ENCODE measurements at places on chromosomes 1 and 21.

DNA sequence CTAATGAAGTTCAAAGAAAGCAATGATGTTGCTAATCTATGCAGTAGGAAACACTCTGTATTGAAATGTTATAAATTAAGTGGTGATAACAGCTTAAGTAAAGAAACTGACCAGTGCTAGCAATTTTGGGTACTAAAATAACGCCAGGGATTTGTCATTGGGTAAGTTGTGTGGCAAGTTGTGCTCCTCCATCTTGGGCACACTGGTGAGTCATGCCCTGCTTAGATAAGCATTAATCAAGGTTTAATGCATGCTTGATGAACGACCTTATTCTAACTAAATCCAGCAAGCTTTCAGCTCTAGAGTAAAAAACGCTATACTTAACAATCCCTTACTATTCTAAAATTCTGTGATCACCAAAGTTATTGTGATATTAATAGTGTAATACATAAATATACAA, 25.2 kb downstream of the VAMP4 start:
- DNase-seq, result no peak

DNA sequence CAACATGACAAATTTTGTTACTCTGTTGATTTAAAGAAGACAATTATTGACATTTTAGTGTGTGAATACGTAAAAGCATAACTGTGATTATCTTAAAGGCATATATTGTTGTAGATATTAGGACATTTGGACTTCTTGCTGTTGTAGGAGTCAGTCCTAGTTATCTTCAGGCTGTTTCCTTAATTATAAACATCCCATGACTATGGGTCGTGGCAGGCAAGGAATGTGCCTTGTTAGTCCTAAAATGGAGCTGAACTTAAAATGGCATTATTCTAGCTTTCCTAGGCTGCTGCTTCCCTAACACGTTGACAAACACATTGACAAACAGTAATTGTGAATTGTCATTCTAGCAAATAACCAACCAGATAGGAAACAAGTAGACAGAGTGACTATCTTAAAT, 4.4 kb upstream of the MPZL1 start:
- DNase-seq, result no peak

- no peak for DNase-seq
Observed at GRCh38 chr1:228497817-228498216, 10.6 kb downstream of the RNF187 start.

GRCh38 chr1:79117376-79117775, 110.8 kb upstream of the ADGRL4 start:
- no peak for DNase-seq

- no peak for DNase-seq
Observed at GRCh38 chr21:33815143-33815707, 100.4 kb downstream of the ATP5PO start.

DNA sequence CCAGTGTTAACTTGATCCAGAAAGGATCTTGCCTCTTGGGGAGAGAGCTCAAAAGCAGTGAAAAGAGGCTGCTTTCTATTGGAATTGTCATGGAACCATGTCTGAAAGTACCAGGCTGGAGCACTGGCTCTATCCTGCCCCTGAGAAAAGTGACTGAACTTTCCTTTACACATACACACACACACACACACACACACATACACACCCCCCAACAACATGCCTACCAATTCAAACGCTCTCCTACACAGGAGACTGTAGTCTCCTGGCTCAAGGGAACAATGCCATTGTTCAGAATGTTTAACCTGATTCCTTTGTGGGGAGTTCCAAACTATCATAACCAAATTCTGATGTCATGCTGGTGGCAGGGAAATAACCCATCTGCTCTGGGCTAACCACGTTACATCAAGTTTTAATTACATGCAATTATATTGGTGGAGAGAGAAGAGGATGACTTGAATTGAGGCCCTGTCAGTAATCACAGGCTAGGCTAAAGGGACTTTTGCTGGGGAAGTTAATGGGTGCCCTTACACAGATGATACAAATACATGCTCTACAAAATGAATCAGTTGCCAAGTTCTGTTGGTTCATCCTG, 52.3 kb upstream of the DUSP10 start:
- DNase-seq, result no peak

DNA sequence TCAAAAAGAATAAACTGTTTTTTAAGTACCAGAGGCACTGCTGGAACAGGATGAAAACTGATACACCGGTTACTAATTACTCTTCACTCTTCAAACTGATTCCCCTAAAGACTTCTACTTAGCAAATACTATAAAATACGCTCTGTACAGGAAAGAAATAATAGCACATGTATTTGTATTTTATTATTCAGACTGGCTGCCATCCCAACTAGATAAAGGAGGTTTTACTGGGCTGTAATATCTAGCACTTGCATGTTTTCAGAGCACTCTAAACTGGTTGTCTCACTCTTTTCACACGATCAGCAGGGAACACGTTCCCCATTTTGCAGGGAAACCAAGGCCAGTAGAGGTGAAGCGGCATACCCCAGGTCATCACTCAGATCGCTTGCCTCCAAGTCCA, 9.2 kb downstream of the SMIM12 start:
- no peak for DNase-seq

GRCh38 chr1:112614460-112615065, 4.4 kb downstream of the ST7L start:
- no peak for DNase-seq

DNA sequence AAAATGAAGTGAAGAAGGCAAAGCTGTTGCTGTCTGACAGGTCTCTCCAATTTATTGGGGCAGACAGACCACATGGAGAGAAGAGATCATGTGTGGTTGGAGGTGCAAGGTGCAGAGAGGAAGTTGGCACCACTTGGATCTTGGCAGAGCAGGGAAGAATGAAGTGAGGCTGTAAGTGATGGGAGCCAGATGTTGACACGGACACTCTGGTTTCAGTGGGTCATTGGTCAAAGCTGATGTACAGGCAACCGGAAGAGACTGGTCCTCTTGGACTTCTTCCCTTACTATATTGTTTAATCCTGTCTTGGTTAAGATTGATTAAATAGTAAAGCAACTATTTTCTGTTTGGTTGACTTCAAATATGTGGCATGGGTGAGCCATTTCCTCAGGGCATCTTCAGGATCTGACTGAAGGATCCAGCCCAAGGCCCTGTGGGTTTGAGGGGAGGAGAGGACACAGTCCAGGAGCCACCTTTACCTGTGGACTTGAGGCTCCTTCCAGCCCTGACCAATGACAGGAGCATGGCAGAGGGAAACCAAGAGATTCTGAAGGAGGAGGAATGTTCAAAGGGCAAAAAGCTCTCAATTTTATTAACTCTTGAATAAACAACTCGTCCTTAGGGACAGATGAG, 49.4 kb downstream of the NENF start:
- no peak for DNase-seq

All from T-helper 22 cell (primary cell).